ENCODE measurements at places on chromosomes 16 and 17. TPM values are rescaled to one million over a fixed set of nuclear protein-coding genes. Genes with fewer than 3 reads are reported as not detected.

- H3K27ac ChIP-seq = peak overlapping the region; percentile 86
- H3K36me3 ChIP-seq = no peaks in the 10 kb centered on the region
- DNase-seq = peak; percentile 82
- peaks cover 10% of the 10 kb centered on the region for H3K4me1 ChIP-seq
Measured at GRCh38 chr17:48646183-48647102, 20.3 kb upstream of the HOXB9 start.

GRCh38 chr17:57442401-57442823 is 186.1 kb downstream of the MSI2 start:
- no peak overlapping the region for H3K27ac ChIP-seq
- no peaks in the 10 kb centered on the region for H3K36me3 ChIP-seq
- peaks cover 17% of the 10 kb centered on the region for H3K4me1 ChIP-seq
- no peak overlapping the region for H3K4me3 ChIP-seq
- H3K27me3 ChIP-seq = no peaks in the 10 kb centered on the region

Gene DNAH3
- total RNA-seq = 1.1 TPM

GRCh38 chr17:31431098-31431851 is 39.8 kb downstream of the RAB11FIP4 start:
- no peak overlapping the region for H3K4me3 ChIP-seq
- no peak for DNase-seq
- H3K27ac ChIP-seq = no peak overlapping the region
- no peaks in the 10 kb centered on the region for H3K4me1 ChIP-seq
- peaks cover 4% of the 10 kb centered on the region for H3K27me3 ChIP-seq

GRCh38 chr17:14196377-14196997 is 40.2 kb downstream of the CDRT15 start:
- no peak overlapping the region for H3K4me3 ChIP-seq
- no peaks in the 10 kb centered on the region for H3K36me3 ChIP-seq
- no peak overlapping the region for H3K27ac ChIP-seq
- no peak for DNase-seq
- peaks cover under 1% of the 10 kb centered on the region for H3K4me1 ChIP-seq
- H3K27me3 ChIP-seq = no peaks in the 10 kb centered on the region

Gene GSE1
- 139 TPM for total RNA-seq

Gene KRT33A
- not detected for total RNA-seq

GRCh38 chr17:27354491-27355081 is 60.7 kb downstream of the WSB1 start:
- peak overlapping the region; percentile 92 for H3K27ac ChIP-seq
- no peak for DNase-seq
- no peaks in the 10 kb centered on the region for H3K27me3 ChIP-seq
- H3K36me3 ChIP-seq = no peaks in the 10 kb centered on the region
- peak overlapping the region; percentile 65 for H3K4me3 ChIP-seq

DNA sequence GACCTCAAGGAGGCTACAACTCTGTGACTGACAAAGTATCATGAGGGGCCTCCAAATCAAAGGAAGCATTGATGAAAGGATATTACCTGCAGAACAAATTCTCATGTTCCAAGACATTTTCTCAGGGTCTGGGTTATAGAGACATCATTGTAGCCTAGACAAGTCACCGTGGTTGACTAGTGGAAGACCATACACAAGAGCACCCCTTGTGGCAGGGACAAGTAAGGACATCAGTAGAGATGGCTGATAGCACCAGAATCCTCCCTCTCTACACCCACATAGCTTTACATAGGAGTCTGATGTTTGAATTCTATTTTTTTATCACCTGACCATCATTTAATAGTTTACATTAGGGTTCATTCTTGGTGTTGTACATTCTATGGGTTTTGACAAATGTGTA is 32.5 kb upstream of the CDH8 start:
- H3K36me3 ChIP-seq = no peaks in the 10 kb centered on the region
- no peaks in the 10 kb centered on the region for H3K27me3 ChIP-seq
- no peak overlapping the region for H3K4me3 ChIP-seq
- no peaks in the 10 kb centered on the region for H3K4me1 ChIP-seq

Gene KRT16
- not detected for total RNA-seq

Gene KIF19
- 1.9 TPM for total RNA-seq

Gene PTGES3L
- 3.4 TPM for total RNA-seq

GRCh38 chr16:19522397-19522732 is 467 bp upstream of the GDE1 start:
- H3K27ac ChIP-seq = peak overlapping the region; percentile 98
- no peaks in the 10 kb centered on the region for H3K36me3 ChIP-seq
- peaks cover 14% of the 10 kb centered on the region for H3K4me1 ChIP-seq

DNA sequence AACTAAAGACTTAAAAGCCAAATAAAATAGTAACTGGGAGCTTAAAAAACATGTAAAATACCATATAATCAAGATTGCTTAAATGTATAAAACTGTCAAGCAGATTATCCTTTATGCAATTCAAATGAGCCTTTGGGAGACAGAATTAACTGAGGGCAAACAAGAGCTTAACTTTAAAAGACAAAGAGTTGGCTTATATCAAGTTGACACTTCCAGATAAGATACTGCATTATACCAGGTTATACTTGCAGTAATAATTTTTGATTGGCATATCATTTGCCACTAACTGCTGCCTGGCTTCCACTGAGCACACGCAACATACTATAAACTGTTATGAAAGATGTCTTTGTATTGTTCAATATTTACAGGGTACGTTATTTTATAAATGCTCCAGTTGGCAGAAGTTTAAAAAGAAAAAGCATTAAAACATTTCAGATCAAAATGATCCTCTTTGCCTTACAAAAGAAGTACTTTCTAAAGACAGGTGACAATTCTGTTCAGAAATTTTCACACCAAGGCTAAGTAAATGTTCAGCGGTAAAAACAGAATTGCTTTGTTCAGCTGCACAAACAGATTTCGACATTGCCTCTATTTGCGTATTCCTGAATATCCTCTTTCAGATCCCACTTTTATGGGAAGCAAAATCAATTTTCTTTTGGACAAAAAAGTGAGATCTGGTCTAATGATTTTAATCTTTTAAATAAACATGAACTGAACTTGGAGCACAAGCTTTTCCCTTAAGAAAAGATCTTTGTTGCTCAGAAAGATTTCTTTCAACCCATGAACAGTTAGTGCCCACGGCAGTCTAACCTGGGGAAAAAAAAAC is 50.7 kb downstream of the TOX3 start:
- H3K4me3 ChIP-seq = no peak overlapping the region
- H3K4me1 ChIP-seq = peaks cover 13% of the 10 kb centered on the region
- no peaks in the 10 kb centered on the region for H3K27me3 ChIP-seq
- DNase-seq = no peak
- peak overlapping the region; percentile 60 for H3K27ac ChIP-seq
- no peaks in the 10 kb centered on the region for H3K36me3 ChIP-seq

Gene G6PC1
- total RNA-seq = 0.32 TPM

GRCh38 chr17:78343543-78344201 is 16.2 kb downstream of the SOCS3 start:
- H3K27ac ChIP-seq = peak overlapping the region; percentile 95
- DNase-seq = peak; percentile 78
- H3K4me1 ChIP-seq = peaks cover 37% of the 10 kb centered on the region
- no peaks in the 10 kb centered on the region for H3K36me3 ChIP-seq
- no peak overlapping the region for H3K4me3 ChIP-seq

DNA sequence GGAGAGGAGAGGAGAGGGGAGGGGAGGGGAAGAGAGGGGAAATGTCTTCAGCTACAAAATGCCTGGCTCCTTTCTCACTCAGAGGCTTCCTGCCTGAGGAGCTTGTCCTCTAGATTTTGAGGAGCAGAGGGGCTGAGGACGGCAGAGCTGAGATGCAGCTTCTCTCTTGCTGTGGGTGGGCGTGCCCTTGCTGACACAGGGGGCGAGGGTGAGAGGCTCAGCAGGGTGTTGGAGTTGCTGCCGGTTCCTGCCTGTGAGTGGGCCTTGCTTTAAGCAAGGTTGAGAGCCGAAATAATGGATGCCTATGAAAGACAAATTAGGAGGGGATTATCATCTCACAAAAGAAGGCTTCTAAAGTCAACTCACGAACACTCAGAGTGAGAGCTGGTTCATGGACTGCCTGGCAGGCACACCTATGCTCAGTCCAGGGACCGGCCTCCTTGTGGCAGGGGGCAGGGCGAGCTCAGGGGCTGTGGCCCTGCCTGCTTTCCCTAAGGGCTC is 215.6 kb downstream of the MSI2 start:
- no peaks in the 10 kb centered on the region for H3K36me3 ChIP-seq
- no peaks in the 10 kb centered on the region for H3K27me3 ChIP-seq
- H3K4me3 ChIP-seq = no peak overlapping the region
- DNase-seq = no peak

DNA sequence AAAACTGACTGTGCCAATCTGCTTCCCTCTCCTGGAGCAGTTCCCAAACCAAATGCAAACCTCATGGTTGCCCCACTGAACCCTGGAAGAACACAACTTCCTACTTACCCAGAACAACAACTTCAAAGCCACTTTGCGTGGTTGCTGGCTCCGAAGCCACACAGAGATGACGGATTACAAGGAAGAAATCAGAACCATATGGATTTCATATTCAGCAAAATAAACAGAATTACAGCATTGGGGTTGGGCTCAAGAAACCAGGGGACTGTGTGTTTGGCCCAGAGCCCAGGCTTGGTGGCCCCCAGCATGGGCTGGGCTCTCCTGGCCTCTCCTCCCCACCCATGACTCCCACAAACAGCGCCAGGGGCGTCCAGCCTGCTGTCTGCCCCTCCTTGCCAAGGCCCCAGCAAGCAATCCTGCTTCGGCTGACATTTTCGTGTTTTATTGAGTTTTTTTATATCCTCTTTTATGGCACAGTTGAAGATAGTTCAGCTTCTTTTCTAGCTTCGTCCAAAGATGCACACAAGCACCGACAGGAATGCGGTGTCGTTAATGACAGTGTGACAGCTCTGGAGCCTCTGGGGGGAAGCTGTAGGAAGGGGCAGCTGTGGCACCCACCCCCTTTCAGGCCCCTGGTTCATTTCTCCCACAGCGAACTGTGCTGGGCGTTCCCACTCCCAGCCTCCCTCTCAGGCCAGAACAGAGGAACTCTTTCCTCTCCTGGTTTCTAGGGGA is 137.1 kb downstream of the GAS7 start:
- no peaks in the 10 kb centered on the region for H3K27me3 ChIP-seq
- peaks cover 9% of the 10 kb centered on the region for H3K4me1 ChIP-seq
- H3K36me3 ChIP-seq = no peaks in the 10 kb centered on the region
- no peak overlapping the region for H3K4me3 ChIP-seq

DNA sequence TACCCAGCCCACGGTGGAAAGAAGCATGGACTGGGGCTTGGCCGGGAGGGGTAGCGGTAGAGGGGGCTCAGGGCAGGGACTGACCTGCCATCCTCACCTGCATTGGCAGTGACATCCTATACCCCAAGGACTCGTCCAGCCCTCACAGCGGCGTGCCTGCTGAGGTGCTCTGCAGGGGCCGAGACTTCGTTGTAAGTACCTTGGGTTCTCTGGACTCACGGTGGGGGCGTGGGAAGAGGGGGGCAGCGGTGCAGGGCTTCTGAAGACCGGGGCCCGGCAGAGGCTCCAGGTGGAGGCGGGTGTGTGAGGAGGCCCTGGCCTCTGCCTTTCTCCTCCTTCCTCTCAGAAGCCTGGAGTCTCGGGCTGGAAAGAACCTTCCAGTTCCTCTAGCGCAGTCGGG is 25.5 kb downstream of the POLR3E start:
- no peak for DNase-seq
- no peaks in the 10 kb centered on the region for H3K4me1 ChIP-seq
- no peak overlapping the region for H3K27ac ChIP-seq
- H3K36me3 ChIP-seq = peaks cover 36% of the 10 kb centered on the region
- H3K4me3 ChIP-seq = no peak overlapping the region
- H3K27me3 ChIP-seq = no peaks in the 10 kb centered on the region

Gene ZG16
- 1,268 TPM for total RNA-seq

- no peak overlapping the region for H3K27ac ChIP-seq
- no peaks in the 10 kb centered on the region for H3K4me1 ChIP-seq
- no peak for DNase-seq
- no peaks in the 10 kb centered on the region for H3K36me3 ChIP-seq
Measured at GRCh38 chr16:73083271-73083670, 35.3 kb upstream of the ZFHX3 start.

- DNase-seq = no peak
- no peaks in the 10 kb centered on the region for H3K36me3 ChIP-seq
- no peaks in the 10 kb centered on the region for H3K27me3 ChIP-seq
- peak overlapping the region; percentile 82 for H3K27ac ChIP-seq
- H3K4me3 ChIP-seq = peak overlapping the region; percentile 21
Measured at GRCh38 chr17:81419886-81420768, 24.9 kb downstream of the BAHCC1 start.

Gene SMTNL2
- not detected for total RNA-seq

GRCh38 chr17:27511168-27511883 is 55.1 kb downstream of the KSR1 start:
- H3K27ac ChIP-seq = peak overlapping the region; percentile 13
- H3K36me3 ChIP-seq = no peaks in the 10 kb centered on the region
- H3K27me3 ChIP-seq = no peaks in the 10 kb centered on the region
- H3K4me3 ChIP-seq = no peak overlapping the region
- no peak for DNase-seq

GRCh38 chr17:9242497-9242881 is 221.2 kb downstream of the NTN1 start:
- H3K4me1 ChIP-seq = peaks cover 43% of the 10 kb centered on the region
- H3K4me3 ChIP-seq = no peak overlapping the region
- no peaks in the 10 kb centered on the region for H3K27me3 ChIP-seq
- H3K36me3 ChIP-seq = no peaks in the 10 kb centered on the region
- no peak for DNase-seq

Gene PLA2G10
- total RNA-seq = 4.0 TPM

Gene NOXO1
- total RNA-seq = 4.2 TPM

Data from transverse colon (tissue), 4 donors.